ENCODE measurements at places on chromosomes 6 and 20.

DNA sequence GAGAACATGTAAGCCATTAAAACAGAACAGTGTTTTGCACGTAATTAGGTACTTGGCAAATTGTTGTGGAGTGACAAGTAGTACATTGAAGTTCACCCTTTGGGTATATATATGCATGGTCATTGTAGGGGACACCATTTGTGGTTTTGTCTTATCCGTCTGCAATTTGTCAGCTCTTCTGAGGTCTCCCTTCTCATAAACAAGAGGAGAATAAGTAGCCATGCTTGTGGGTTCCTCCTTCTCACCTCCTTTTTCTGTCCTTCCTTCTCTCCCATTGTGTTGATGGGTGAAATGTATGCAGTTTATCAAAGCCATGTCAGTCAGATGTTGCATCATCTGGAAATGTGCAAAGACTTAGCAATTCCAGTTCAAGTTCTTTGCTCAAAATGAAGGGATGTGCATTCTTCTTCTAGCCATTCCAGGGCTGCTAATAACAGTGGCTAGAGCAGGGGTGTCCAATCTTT is 70.9 kb downstream of the QKI start:
- no peak for DNase-seq

DNA sequence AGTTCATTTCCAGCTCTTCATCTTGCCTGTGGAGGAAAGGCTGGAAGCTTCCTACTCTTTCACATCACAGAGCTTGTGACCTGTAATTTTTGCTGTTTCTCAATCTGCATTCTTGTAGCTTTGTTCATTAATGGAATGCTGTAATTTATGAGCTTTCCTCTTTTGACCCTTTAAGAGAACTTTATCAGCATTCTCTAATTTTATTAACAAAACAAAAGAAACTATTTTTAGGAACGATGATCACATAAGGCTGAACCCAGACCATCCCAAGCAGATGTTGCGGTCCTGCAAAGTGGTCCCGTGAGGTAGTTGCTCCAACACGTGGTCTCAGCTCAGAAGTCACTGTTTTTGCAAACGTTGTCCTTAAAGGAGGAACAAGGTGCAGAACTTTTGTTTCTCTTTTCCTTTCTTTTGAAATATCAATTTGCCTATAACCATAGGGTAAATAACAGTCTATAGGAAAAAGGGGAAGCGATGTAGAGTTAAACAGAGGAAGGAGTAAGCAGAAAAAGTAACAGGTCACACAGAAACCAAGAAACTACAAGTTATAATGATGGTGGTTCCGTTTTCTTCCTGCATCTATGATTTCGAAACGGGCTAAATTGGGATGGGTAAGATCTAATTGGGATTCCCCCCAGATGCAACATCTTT is 121.3 kb upstream of the PHACTR1 start:
- DNase-seq = no peak

GRCh38 chr20:23050847-23051627 is 1.6 kb upstream of the THBD start:
- DNase-seq = no peak

DNA sequence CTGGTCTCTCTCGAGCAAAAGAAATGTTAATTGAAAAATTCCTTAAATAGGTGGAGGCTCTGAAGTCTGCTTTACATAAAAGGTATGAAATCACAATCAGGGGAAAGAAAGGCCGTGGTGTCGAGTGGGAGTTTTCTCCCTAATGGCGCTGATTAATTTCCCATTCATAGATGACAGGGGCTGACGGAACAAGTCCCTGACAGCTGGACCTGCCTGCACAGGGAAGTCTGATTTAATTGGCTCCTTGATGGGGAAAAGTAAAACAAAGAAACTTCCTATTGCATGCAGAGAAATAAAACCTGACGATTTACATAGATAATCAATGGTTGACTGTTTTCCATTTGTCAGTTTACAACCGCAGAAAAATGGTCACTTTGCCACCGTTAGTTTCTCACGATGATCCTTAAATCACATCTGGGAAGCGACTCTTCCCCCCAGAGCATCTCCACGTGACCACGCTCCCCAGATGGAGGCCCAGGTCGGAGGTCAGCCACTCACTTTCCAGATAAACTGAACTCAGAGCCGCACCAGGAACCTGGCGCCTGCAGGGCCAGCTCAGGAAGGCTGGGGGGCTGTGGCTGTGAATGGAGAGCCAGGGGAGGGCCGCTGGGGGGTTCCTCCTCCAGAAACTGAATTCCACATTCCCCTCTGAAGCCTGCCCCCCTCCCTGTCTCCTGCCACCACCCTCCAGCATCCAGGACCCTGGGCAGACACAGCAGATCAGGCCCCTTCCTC is 55.3 kb downstream of the DLL1 start:
- no peak for DNase-seq

DNA sequence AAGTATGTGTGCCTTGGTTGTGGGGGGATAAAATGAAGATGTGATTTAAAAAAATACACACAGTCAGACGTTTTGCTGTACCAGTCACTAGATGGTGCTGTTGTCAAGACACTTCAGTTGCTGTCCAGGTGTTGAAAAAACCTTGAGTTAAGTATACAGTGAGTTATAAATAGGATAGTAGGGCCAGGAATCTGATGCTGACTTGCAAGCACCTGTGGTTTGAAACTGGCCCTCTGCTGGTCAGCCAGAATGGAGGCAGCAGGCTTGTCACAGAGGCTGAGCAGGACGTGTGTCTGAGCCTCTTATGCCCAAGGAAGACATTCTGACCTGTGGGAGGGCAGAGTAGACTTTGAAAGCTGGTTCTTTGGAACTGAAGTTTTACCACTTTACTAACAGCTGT is 27.8 kb downstream of the RNF8 start:
- no peak for DNase-seq

DNA sequence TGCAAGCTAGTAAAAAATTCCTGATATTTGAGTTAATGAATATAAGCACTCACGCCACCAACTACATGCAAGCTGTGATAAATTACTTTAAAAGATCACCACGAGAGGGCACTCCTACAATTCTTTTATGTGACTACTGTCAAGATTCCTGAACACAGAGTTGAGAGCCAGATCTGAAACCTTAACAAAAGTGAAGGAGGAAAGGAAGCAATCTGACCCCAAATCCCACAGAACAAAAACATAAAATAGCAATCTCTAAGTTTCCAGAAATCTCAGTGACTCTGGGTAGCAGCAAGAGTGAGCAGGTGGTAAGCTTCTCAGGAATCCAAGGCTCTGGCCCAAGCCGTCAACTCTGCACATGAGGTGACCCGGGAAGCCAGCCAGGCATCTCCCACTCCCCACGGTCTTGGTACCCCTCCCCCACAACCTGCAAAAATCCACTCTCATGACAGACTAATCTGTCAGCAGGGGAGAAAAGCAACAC is 55.1 kb downstream of the STAU1 start:
- DNase-seq = no peak

- no peak for DNase-seq
These were observed 14.3 kb downstream of the PHACTR2 start for GRCh38 chr6:143691900-143692636.

GRCh38 chr6:70998148-70998547 is 41.3 kb upstream of the B3GAT2 start:
- DNase-seq = no peak

DNA sequence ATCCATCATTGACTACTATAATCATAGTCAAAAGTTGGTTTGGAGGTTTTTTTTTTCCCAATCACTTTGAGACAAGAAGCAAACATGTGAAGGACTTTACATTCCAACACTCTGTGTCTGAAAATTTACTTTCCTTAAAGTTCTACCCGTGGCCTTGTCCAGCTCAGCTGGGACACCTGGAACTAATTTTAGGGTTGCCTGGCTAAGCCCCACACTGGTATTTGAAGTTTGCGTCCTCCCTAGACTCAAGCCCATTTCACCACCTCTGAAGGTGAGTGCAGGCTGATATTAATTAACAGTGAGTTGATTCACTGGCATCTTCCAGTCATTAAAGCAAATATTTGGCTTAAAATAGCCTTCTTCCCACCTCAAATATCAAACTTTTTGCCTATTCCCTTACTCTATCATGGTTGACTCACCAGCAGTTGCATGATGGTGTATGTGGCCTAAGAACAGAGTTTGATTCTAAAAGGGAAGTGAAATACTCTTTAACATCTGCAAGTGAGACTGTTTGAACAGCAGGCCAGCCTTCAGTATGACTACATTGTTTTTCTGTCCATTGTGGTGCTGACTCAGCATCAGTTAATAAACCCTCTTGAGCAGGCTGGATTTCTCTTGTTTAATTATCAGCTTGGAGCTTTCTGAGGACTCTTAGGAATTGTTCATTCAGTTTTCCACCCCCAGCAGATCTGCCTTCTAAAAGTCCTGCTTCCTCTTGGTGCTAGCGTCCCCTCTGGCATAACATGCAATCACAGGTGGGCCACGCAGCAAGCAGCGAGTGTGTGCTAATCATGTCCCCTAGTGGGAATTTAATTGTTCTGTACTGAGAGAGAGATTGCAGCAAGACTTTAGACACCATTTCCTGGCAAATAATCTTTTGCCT is 1.8 kb upstream of the PRDM1 start:
- DNase-seq = no peak

GRCh38 chr6:148854096-148854495 is 107.3 kb downstream of the UST start:
- no peak for DNase-seq

DNA sequence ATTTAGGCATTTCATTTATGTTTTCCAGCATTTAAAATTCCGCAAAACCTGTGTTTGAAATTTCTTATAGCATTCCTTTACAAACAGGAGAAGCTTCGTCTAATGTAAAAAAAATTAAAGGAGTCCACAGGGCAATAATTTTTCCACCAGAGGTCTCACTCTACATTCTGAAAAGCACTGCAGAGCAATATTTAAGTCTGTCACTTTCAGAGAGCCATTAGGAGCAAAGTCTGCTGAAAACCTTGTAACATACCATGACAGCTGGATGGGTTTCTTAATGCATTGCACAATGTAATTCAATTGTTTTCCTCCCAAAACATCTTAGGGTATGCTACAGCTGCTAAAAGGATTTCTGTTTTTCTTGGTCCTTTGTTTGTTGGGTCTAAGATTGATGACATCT is 18.0 kb downstream of the BAG2 start:
- no peak for DNase-seq

GRCh38 chr6:53556986-53557715 is 12.2 kb upstream of the GCLC start:
- no peak for DNase-seq

- no peak for DNase-seq
These were observed 152.0 kb downstream of the UTRN start for GRCh38 chr6:144437105-144437504.

DNA sequence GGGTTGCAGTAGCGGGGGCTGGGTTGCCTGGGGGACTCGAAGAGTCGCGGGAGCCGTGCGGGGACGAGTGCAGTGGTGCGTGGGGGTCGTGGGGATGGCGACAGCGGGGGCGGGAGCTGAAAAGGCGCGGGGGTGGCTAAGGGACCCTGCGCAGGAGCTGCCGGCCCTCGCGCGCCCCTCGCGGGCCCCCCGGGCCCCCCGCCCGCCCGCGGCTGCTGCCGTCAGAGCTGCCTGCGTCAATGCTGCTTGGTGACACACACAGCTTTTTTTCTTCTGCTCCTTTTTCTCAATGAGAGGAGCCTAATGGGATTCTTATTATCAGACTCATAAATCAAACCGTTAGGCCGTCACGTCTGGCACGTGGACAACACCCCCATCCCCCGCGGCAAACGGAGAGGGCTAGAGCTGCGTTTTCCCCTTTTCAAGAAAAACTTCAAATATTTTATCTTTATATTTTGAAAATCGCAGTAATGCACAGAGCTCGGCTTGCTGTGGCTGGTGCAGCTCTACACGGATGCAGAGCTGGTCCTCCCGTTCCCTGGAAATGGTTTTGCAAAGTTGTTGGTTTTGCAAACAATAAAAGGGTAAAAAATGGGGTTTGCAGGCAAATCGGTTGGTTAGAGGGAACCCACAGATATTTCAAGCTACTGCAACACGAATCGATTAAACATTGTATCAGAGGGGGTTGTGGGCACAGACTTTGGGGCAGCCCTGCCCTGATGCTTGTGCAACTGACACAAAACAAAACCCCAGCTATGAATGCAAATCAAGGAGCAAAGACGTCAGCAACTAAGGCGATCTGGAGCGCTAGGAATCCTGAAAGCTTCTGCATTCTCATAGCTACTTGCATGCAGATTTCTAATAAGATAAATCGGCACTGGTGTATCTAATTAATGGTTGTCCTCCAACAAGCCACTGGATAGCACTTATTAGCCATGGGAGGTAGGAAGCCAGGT is 161.4 kb downstream of the TBXT start:
- DNase-seq = no peak

DNA sequence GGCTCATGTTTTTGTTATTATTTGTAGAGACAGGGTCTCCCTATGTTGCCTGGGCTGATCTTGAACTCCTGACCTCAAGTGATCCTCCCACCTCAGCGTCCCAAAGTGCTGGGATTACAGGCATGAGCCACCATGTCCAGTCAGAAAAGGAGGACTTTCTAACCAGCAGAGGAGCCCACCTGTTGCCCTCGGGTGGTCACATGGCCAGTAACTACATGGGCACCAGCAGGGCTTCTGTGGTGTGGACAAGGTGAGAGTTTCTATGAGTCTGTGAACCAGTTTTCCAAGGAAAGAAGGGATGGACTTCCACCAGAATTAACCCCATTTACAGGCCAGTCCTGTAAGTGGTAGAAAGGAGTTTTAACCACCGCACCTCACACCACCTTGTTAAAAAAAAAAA is 125.4 kb downstream of the RIN2 start:
- no peak for DNase-seq

DNA sequence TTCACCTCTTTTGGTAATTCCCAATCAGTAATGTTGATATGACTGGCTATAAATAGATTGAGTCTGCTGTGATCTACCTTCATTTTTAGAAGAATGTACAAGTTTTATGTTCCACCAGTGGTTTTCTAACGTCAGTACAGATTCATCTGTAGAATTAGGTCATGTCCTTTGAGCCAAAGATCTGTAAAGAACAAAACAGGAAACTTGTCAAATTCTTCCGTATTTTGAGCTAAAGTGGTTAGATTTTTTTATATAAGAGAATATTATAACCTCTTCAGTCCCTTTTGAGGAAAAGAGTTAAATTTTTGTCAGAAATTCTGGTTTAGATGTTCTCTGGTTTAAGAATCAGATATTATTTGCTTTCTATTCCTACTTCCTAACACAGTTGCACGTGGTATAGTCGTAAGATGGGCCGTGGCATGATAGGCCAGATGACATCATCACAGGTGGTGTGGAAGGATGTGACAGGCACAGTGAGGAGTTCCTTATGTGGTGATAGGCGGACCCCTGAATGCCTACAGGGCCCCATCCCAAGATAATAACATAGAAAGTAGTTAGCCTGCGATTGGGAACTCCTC is 62.3 kb downstream of the SNX9 start:
- no peak for DNase-seq

DNA sequence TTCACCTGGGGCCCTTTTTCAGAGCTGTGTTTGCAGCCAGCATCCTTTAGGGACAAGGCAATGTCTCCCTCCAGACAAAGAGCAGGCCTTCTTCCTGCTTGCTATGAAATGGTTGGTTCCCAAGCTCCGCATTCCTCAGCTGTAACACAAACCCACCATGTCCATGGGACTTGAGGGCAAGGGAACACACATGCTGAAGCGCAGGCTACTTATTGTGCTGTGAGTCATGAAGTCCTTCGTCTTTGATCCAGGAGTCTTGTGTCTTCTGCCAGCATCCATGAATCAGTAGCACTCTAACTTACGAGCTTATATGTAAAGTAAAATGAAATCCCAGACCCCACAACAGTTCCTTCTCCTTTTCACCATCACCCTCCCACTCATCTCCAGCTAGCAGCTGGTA is 59.0 kb downstream of the ANKRD60 start:
- DNase-seq = no peak

GRCh38 chr20:46985671-46986070 is 91.0 kb downstream of the EYA2 start:
- no peak for DNase-seq

GRCh38 chr20:47202733-47203667 is 153.5 kb downstream of the ZMYND8 start:
- DNase-seq = no peak

GRCh38 chr6:52494298-52495072 is 74.3 kb downstream of the EFHC1 start:
- no peak for DNase-seq
